ENCODE measurements at places on chromosomes 12 and 14.

GRCh38 chr12:52254180-52254964 lies 20.1 kb upstream of the KRT86 start:
- no peak for DNase-seq

DNA sequence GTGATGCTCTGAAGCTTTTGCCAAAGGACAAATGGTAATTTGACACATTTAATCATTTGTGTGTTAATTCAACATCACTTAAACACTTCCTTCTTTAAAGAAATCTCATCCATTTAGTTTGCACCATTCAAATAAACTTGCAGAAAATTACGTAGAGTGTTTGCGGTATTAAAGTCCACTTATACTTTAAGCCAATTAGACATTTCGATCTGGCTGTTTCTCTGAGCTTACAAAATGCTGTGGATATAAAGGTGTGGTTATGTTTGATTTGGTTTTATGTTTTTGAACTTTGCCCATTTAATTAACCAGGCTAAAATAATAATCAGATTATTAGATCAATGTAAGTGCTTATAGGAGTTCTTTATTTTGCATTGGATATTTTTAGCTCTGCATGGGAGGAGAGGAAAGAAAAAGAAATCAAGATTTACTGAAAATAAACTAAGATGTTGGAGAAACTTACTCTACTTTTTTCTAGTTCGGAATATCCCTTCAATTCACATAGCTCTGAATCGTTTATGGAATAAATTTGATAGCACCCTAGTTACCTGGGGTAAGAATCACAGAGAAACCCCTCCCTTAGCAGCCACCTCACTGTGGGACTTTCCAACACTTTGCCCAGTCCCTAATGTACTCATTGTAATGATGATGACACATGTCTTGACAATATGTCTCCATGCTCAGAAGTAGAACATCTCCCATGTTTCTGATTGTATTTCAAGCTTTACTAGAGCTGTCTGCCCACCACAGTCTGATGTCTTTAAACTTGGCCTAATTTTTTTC lies 268.0 kb downstream of the BTG1 start:
- DNase-seq, result no peak

DNA sequence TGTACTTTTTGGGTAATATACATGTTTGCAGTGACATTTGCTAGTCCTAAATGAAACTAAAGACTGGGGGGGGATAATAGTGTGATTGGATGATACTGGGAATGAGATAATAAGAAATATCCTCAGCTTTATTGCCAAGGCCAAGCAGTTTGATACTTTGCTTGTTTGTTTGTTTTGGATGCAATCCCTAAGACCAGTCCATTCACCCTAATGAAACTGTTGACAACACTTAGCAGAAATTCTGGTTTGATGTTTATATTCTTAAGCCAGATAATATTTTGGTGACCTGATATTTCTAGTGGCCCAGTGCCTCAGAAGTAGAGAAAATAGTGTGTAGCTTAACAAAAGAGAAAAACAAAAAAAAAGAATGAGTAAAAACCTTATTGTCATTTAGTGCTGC lies 1.8 kb downstream of the PHC1 start:
- no peak for DNase-seq

DNA sequence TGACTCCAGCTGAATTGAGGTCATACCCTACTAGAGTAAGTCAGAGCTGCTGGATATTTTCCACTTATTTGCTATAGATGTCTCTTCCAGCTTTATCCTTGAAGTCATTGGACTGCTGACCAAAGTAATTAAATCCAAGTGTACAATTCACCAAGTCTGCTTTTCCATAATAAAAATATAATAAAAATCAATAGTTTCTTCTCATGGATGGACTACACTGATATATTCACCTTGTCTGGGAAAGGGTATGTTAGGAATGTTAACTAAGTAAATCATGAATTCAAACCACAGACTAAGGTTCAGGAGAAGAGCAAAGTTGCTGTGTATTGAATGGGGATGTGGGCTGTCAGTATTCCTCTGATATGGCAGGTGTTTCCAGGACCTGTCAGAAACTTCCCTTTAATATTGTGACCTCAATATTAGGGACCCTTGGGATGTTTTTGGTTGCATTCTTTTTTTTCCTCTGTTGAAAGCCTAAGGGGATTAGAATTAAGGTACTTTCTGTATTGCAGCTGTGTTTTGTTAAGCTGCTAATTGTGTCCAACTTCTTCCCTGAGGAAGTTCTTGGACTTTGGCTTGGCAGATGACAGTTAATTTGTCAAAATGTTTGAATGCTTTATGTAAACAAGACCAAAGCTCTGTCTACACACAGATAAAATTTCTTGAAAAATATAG lies 284.0 kb downstream of the ATP23 start:
- DNase-seq, result no peak

GRCh38 chr12:4974217-4974616 lies 64.5 kb downstream of the KCNA1 start:
- no peak for DNase-seq

DNA sequence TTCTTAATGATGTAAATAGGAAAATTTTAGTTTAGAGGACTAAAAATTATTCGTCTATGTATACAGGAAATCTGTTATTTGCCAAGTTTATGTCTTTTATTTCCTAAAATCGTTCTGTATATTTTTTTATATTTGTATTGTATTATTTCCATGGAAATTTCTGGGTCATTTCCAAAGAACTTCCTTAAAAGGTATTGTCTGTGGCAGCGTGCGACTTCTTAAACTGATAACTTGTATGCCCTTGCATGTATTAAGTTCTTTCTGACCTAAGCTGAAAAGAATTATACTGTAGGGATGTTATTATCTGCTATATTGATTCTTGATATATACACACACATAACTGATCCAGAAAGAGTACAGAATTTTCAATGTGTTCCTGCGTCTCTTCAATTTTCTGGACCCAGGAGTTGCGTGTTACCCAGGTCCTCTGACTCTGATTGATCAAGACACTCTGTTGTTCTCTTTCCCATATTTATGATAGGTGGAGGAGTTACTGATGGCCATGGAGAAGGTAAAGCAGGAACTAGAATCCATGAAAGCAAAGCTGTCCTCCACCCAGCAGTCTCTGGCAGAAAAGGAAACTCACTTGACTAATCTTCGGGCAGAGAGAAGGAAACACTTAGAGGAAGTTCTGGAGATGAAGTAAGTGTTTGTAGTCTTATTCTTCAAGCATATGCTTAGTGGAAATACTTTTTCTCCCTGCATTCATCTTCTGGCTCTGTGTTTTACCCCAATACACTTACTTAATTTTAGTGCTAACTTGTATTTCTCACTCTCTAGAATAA lies 298.5 kb downstream of the ERC1 start:
- no peak for DNase-seq

GRCh38 chr14:68606176-68606575 lies 186.7 kb downstream of the ZFP36L1 start:
- DNase-seq, result no peak

DNA sequence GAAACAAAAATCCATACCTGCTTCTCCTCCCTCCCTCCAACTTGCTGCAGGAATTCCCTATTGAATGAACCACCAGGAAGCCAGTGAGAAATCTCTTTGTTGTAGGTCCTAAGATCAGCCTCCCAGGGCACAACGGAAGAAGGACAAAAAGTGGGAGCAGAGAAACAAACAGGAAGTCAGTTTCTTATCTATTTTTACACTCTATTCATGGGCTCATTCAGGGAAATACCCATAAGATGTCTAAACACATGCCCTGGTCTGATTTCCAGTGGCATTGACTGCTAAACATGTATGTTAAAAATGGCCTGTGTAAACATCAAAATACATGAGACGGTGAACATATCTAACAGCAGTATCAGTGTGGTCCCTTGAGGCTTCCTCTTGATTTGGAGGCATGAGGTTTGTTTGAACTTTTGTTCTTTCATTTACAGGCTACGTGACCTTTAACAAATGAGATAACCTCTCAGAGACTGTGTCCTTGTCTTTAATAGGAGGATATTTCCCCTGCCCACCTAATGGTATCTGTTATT lies 18.8 kb downstream of the GPR65 start:
- DNase-seq, result no peak

- DNase-seq, result no peak
Observed at GRCh38 chr14:86933958-86934595, 1058.9 kb downstream of the GALC start.

DNA sequence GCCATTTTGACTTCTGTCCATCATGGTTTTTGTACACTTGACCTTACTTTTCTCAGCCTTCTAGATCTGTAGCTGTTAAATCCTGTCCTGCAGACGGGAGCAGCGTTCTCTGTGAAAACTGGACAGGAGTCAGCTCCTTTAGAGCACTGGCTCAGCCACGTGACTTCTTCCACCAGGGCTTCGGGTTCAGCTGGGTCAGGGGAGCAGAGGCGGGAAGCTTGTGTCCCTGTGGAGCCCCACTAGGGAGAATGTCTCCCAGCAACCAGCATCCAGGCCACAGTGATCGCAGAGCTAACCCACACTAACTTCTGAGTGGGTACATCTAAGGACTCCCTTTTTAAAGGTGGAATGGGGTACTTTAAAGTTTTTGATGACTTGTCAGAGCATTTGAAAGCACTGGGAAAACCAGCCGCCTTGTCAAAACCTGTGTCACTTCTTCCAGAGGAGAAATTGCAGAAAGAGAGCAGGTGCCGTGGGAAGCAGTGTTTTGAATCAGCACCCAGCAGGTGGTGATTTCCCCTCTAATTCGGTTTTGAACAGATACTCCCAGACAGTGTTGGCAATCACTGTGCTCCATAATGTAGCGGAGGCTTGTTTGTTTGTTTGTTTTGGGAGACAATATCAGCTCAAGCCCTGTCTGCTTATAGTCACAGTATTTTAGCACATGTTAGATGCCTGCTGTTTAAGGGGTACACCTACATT lies 17.9 kb downstream of the DERA start:
- DNase-seq, result no peak

- DNase-seq, result peak; percentile 19
Observed at GRCh38 chr14:20714593-20715250, 26.2 kb downstream of the ANG start.

GRCh38 chr14:102434647-102435175 lies 72.0 kb downstream of the TECPR2 start:
- DNase-seq, result no peak

DNA sequence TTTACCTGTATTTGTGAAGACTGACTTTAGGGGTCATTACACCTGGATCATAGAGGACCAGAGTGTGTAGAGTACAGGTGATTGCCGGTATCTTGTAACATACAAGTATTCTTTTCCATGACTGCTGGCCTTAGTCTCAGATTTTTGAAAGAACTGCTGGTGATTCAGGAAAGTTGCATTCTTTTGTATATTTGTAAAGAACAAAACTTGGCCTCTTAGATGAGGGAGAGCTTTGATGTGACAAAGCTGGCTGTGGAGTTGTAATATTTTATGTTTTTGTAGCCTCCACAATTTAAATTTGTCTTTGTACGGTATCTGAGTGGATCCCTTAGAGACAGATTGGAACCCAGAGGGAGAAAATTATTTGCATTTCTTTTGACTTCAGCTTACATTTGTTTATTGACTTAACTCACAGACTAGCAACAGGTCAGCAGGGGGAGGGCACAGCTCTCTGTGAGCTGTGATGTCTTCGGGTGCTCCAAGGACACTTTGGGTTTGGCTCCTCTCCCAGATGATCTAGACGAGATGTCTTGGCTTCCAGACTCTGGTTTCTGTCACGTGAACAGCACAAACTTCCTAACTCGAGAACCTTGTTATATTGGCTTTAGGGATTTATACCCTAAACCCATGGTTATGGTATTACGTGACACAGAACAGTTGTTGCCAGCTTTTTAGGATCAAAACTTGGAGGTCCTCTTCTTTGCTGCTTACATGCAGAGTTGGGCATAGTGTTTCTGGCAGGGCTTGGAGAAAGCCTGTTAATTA lies 65.9 kb downstream of the DAAM1 start:
- peak; percentile 97 for DNase-seq

DNA sequence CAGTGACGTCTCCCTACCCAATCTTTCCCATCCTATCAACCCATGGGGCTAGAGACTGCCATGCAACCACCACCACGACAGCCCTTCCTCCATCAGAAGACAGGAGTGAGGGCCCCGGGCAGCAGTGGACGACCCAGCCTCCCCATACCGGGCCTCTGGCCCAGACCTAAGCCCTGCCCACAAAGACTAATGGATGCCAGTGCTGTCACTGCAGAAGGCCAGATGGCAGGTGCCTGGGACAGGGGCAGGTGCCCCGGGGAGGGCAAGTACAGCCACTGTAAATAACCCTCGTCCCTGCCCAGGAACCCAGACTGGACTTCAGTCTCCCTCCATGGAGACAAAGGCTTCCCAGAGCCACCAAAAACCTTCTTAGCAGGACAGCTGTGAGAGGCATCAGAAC lies 20.3 kb upstream of the HSPB8 start:
- DNase-seq, result no peak

DNA sequence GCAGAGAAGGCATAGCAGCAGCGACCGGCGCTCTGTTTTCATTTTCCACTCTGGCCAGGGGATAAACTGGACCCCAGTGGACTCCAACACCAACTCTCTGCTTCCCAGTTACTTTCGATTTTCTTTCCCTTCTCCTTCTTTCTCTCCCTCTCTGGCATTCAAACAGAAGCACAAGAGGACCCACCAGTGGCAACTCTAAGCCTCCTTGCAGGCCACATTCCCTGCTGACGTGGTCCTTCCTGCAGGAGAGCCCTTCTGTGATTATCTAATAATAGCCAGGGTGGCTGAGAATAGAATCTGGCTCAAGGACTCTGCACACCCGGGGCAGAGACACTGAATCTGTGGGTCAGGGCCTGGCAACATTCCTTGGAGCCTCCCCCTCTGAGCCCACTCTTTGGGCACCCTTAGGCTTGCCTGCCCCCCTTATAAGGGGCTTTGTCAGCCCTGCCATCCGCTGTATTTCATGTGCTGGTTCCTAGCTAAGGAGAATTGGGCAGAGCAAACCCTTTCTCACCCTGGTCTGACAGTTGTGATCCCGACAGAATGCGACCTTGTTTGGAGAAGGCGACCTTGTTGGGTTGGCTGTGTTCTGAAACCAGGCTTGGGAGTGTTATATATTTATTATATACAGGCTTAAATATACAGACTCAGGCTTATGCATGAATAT lies 8.2 kb upstream of the HOXC6 start:
- peak; percentile 81 for DNase-seq

- DNase-seq, result no peak
Observed at GRCh38 chr12:58995666-58996363, 75.5 kb upstream of the LRIG3 start.

GRCh38 chr12:69744109-69744508 lies 5.4 kb downstream of the RAB3IP start:
- no peak for DNase-seq

GRCh38 chr12:59086126-59086525 lies 165.8 kb upstream of the LRIG3 start:
- no peak for DNase-seq

Measured in fibroblast of skin of right biceps (primary cell).